ENCODE measurements at places on chromosomes 4 and X.

DNA sequence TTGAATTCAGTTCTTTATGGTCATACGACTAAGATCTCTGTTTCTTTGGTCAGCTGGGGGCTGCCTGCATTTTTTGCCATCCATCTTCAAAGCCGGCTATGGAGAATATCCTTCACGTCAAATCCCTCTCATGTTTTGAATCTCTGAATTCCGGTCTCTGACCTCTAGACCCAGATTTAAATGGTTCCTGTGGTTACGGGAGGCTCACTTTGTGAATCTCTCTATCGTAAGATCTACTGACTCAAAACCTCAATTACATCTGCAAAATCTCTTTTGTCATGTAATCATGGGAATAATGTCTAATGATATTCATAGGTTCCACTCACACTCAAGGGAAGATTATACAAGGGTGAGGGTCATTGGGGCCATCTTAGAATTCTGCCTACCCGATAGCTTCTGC, 5.7 kb upstream of the MPC1L start:
- DNase-seq: no peak

DNA sequence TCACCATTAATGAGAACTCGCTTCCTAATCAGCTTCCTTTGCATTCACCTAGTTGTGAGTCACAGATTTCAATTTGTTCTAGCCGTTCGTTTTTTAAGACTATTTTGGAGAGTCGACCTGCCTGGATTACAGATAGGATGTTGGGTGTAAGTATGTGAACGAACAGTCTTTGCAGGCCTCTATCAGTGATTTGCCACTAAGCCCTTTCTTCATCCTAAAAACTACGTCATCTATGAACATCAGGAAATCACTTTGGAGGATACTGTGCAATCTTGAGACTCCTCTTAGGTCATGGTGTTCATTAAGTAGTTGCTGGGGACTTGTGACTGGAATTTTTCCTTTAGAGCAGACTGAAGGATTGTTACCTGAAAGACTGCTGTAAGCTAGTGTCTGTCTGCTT, 1.1 kb downstream of the POLA1 start:
- DNase-seq: no peak

DNA sequence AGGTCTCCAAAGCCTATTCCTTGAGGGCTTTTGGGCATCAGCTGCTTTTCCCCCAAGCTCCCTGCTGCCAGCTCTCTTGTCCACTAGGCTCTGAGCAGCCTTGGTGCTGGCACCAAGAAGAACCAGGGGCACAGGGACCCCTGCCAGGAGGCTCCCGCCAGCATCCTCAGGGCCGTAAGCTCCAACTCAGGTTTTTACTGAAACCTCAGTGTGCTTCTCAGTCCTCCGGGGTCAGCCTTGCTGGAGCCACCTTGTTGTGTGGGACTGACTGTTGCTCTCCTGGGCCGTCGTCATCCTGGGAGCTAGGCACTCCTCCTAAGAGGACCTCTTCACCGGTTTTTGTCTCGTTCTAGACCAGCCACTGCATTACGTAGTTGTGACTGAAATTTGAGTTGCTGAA, 38.9 kb downstream of the NOP14 start:
- DNase-seq: no peak

GRCh38 chrX:141903400-141904155, at the start of gene MAGEC1:
MAGEC1 (plus strand) TSS chrX:141903894; CDS start chrX:141905073, 1,179 bp downstream.
- DNase-seq: no peak

GRCh38 chr4:64399313-64400109, 9.7 kb downstream of the TECRL start:
- no peak for DNase-seq

DNA sequence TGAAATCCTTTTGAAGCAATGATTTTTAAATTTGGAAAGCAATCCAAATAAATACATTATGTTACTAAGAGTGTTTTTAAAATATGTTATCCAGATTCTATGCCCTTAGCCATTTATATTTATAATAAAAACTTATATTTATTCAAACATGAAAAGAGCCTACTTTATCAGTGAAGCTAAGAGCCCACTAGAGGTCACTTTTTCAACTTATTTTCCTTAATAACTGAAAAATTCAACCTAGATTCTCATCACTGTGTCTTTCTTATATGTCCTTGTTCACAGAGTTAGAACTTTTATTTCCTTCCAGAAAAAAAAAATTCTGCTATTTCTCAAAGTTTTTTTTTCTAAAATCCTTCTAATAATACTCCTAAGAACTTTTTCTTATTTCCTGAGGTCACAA, 23.9 kb downstream of the PRDM8 start:
- peak; percentile 63 for DNase-seq

DNA sequence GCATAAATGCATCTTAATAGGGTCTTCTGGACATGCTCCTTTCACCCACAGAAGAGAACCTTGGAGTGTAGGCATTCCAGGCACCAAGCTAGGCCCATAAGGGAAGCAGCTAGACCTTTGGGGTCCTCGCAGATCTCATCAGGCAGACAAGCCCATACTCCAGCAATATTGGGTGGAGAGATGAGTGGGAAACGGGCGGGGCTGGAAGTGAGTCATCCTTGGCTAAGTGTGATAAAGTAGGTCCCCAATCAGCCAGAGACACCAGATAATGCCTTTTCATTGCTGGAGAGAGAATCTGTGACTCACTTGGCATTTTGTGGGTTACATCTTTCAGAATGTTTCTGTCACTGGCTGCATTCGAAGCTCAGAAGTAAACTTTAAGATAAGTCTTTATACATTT, 133.3 kb upstream of the MBNL3 start:
- peak; percentile 38 for DNase-seq

DNA sequence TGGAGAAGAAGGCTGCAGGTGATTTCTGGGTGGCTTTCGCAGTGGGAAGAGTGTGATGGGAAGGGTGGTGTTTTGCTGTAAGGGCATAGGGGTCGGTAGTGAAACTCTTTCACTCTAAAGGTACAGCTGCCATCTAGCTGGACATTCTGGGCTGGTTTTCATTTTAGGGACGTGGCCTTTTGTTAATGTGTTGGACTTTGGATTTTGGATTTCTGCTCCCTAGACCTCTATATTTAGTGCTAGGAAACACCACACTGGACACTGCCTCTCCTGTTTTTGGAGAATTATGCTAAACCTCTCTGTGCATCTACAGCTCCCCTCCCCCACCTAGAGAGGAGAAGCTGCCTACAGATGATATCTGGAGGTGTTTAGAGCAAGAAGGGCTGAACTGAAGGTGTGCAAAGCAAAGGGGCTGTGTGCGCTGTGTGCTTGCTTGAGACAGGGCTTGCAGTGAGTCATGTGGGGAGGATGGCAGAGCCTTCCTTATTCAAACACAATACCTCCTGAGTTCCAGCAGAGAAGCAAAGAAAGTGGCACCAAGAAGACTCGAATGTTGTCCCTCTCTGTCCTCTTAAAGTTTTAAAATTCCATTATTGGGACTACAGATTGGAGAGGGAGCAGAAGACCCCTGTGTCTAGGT, 47.9 kb downstream of the STARD8 start:
- no peak for DNase-seq

GRCh38 chr4:170868170-170868569, 778.4 kb upstream of the AADAT start:
- DNase-seq: no peak

DNA sequence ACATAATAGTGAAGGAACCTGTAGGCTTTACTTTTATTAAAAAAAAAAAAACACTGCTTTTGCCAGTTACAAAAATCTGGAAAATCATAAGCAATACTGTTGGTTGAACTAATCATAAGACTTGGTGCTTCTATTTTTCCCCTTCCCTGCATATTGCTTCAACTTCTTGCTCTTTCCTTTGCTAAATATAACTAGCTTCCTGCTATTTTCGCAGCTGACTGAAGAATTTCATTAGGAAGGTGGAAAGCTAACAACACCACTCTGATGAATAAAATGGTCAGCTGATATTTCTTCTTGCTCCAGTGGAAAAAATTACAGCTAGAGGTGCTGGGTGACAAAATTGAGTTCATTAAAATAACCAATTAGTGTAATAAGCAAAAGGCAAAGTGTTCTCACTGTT, 39.3 kb downstream of the MEPE start:
- DNase-seq: no peak

DNA sequence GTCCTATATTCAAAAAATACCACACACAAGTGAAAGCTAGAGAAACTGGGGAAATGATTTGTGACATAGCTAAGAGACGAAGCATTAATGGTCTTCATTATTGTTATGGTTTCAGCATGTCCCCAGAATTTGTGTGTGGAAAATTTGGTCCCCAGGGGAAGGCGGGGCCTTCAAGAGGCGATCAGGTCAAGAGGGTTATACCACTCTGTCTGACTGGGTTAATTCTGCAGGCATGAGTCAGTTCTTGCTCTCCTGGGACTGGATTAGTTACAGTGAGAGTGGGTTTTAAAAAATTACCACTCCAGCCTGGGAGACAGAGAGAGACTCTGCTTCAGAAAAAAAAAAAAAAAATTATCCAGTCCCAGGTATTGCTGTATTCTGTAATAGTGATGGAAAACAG, 2.1 kb upstream of the MTNR1A start:
- peak; percentile 86 for DNase-seq

- DNase-seq: no peak
Observed at GRCh38 chr4:163195247-163195765, 28.6 kb upstream of the NAF1 start.

DNA sequence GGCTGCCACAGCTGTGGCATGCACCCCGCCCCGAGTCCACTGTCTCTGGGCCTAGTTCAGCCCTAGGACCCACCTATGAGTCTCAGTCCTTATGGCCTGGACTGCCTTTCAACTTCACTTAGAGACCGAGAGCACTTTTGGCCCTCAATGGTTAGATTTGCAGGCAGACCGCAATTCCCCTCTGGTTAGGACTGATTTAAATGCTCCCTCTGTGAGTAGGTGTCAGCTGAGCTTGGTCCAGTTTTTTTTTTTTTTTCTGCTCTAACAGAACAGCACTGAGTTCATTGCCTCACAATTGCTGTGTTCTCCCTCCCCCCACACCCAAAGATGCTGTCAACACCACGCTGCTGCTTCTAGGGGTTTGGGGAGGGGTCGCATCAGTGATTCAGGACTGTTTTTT, 143.2 kb downstream of the BMP15 start:
- no peak for DNase-seq

GRCh38 chr4:28373191-28373590, 1512.5 kb downstream of the STIM2 start:
- DNase-seq: no peak

- no peak for DNase-seq
Observed at GRCh38 chrX:69948276-69948797, 101.4 kb downstream of the AWAT2 start.

DNA sequence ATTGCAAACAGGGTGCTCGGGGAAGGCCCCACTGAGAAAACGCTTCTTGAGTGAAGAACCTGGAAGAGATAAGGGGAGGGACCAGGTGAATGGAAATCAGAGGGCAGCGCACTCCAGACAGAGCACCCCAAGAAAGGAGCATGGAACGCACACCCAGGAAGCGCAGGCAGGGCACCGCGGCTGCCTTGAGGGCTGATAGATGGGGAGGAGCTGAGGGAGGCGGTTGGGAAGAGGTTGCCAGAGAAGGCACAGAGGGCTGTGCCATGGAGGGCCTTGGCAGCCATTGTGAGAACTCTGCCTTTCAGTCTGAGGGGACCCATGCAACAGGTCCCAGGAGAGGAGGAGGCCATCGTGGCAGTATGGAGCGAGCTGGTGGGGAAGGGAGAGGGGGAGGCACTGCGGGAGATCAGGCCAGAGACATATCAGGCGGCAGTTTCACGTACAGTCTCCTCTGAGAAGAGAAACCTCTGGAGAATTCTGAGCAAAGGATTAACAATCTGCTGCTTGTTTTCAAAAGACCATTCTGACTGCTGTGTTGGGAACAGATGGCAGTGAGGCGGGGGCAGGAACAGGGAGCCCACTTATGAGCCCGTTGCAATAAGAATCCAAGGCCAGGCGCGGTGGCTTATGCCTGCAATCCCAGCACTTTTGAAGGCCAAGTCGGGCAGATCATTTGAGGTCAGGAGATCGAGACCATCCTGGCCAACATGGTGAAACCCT, 83.7 kb downstream of the PCYT1B start:
- no peak for DNase-seq

DNA sequence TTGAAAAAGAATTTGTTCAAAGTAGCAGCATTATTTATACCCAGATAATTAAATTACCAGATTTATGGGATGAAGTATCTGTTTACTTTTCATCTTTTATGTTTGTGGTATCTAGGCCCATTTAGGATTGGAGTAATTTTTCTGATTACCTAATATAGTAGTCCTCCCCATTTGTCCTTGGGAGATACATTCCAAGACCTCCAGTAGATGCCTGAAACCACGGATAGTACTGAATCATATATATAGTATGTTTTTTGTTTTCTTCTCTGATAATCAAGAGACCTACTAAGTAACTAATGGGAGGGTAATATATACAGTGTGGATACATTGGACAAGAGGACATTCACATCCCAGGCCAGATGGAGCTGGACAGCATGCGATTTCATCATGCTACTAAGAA, 30.7 kb upstream of the PTPN13 start:
- peak; percentile 67 for DNase-seq

GRCh38 chrX:139823806-139824205, 109.0 kb downstream of the ATP11C start:
- peak; percentile 15 for DNase-seq

DNA sequence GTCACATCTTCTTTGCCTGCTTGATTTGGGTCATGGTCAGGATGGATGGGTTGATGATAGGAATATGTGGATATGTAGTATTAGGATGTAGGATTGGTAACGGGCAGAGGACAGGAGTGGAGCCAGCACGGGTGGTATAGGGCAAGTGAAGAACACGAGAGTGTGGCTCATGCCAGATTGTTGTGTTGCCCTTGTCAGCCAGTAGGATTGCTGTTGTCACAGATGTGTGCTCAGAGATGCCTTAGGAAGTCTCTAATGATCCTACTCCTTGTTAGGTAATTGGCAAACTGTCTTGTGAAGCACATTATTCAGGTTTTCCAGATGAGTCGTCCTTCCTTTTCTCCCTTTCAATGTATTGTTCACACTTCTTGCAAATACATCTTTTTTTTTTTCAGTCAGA, 5.5 kb downstream of the ATP10D start:
- DNase-seq: peak; percentile 15

DNA sequence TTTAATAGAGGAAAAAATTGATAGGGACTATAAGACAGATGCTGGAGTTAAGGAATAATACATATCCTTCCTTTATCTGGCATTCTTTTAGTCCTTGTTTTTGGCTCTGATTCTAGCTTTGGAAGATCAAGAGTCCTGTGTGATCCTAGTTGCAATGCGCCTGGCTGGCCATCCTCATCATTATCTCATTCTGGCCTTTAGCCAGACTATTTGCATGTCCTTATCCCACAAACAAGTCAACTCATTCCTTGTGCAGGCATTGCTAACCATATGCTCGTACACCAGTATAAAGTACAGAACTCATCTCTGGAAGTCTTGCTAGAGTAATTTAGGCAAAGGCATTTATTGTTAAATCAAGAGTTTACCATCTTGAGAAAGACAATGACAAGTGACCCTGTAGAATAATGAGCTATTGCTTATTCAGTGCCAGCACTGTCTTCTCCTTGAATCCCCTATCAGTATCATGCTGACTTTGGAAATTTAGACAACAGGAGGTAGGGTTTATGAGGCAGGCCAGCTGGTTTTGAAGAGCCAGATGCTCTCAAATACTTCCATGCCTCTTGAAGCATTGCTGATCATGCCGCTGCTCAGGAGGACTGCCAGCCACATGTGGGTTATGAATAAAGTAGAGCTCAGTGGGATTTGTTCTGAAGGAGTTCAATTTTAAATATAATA, 1730.3 kb upstream of the TENM3 start:
- DNase-seq: no peak

Data from fibroblast of skin of scalp (primary cell).